ENCODE measurements at places on chromosomes 12 and 14. TPM values are rescaled to one million over a fixed set of nuclear protein-coding genes. Genes with fewer than 3 reads are reported as not detected.

GRCh38 chr12:27180906-27181505, 63.1 kb upstream of the STK38L start:
- DNase-seq, result no peak

GRCh38 chr14:56092763-56093162, 25.4 kb upstream of the PELI2 start:
- DNase-seq, result peak; percentile 77

DNA sequence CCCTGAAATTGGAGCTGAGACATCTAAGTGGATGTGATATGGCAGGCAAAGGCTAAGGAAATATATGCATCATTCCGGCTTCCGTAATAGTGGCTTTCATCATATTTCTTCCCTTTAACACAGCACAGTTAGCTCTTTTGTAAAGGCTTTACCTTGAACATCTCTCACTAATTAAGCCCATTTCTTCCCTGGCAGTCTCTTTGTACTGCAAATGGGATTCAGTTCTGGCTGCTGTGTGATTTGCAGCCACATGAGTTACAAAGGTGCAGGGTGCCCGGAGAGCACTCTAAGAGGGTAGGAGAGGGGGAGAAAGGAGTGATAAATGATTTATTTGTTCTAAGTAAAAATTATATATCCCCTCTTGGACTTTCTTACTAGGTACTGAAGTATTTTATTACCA, 232.1 kb upstream of the CCDC196 start:
- DNase-seq, result no peak

DNA sequence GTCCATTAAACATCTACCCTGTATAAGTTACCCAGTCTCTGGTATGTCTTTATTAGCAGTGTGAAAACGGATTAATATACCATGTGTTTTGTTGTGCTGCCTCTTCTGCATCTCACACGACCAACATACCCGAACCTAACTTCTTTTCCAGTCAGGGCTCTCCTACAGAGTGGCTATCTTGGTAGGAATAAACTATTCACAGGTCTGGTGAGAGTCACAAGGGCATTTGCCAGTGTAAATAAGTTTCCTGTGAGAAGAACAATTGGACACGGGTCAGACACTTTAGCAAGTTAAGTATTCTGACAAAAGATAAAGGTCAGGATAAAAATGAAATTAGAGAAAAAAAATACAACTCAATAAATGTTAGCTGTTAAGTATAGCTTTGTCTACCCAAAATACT, 60.9 kb downstream of the MYF5 start:
- peak; percentile 8 for DNase-seq

DNA sequence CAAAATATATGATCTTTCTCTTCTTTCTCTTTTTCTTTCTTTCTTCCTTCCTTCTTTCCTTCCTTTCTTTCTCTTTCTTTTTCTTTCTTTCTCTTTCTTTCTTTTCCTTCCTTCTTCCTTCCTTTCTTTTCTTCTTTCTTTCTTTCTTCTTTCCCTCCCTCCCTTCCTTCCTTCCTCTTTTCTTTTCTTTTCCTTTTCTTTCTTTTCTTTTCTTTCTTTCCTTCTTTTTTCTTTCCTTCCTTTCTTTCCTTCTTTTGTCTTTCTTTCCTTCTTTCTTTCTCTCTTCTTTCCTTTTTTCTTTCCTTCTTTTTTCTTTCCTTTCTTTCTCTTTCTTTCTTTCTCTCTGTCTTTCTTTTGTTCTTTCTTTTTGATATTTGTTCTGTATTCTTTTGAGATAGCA, 1356.0 kb upstream of the SEL1L start:
- DNase-seq, result no peak

- DNase-seq, result no peak
Observed at GRCh38 chr14:35999294-35999693, 173.2 kb downstream of the BRMS1L start.

GRCh38 chr12:65565601-65566560, 258.4 kb upstream of the HMGA2 start:
- DNase-seq, result peak; percentile 79

DNA sequence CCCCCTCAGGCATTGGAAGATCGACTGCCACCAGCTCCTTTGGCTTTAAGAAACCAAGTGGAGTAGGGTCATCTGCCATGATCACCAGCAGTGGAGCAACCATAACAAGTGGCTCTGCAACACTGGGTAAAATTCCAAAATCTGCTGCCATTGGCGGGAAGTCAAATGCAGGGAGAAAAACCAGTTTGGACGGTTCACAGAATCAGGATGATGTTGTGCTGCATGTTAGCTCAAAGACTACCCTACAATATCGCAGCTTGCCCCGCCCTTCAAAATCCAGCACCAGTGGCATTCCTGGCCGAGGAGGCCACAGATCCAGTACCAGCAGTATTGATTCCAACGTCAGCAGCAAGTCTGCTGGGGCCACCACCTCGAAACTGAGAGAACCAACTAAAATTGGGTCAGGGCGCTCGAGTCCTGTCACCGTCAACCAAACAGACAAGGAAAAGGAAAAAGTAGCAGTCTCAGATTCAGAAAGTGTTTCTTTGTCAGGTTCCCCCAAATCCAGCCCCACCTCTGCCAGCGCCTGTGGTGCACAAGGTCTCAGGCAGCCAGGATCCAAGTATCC, 288.7 kb downstream of the NAV3 start:
- peak; percentile 16 for DNase-seq

DNA sequence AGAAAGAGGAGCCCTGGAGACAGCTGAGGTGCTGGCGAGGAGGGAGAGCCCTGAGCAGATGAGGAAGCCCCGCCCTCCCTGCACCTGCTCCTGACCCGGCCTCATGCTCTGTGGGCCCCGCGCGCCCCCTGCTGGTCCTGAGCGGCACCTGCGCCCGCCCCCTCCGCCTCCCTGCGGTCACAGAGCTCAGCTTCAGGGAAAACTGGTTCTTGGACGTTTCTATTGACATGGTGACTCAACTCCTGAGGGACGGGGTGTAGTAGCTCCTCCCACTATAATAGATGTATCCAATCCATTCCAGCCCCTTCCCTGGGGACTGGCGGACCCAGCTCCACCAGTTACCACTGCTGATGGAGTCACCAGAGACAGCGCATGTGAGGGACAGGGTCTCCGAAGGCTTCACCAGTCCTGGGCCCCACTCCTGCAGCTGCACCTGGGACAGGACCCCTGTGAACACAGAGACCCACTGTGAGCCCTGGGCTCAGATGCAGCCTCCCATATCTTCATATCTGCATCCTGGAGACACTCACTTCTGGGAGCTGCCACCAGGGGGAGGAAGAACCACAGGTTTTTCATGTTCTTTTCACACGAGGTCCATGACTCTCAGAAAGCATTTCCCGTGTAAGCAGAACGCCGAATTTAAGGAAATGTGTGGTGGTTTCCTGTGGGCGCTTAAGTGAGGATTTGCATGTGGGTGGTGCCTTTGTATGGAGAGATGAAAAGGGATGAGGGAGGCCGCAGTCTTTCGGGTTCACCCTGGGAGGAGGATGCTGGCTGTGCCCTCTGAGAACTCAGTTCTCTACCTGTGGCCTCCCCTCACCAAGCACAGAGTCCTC, 1346.4 kb downstream of the TMEM121 start:
- DNase-seq, result peak; percentile 36

DNA sequence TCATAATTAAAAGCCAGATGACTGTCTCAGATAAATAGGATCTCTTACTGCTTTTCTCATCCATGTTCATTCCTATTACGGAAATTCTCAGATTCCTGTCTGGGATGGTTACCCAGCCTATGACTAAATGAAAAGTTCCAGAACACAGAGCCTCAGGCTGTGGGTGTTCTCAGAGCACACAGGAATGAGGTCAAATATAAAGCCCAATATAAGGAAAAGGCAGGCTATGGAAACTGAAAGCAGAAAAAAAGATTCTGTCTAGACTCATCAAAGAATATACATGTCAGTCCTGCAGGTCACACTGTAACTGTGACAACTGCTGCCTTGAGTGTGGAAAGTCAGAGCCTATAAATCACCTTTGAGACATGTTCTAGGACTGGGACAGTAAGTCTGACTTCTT, 64.3 kb downstream of the DCAF5 start:
- peak; percentile 78 for DNase-seq

DNA sequence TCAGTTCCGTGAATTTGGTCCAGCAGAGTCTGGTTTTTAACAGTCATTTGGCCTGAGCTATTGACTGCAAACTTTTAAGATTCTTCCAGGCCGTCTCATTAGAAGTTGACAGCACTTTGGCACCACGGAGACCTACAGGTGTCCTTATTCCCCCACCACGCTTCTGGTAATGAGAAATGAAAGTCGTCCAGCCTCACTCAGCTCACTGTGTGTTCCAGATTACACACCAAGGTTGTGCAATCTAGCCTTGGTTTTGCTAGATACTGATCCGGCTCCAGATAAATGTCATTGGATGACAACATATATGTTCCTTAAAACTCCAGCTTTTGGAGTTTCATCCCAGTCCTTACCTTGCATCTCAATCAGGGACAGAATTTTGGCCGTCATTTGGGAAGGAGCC, 210.4 kb downstream of the CHST11 start:
- peak; percentile 29 for DNase-seq

DNA sequence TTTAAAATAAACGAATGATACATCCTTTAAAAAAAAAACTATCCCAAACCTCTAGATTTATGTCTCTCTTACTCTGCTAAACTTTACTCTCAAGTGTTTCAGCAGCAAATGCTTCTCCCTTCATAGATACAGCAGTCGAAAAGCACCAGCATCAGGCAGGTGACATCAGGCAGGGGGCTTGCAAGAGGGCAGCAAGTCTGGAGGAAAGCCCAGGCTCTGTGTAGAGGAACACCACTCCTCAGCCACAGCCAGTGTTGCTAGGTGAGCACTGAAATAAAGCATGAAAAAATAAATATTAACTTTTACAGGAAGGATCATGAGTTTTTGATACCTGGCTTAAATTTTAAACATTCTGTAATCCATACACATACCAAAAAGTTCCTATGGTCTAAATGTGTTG, 419.4 kb downstream of the GALC start:
- DNase-seq, result no peak

GRCh38 chr14:75311356-75311755, 32.7 kb downstream of the FOS start:
- DNase-seq, result no peak

- no peak for DNase-seq
Observed at GRCh38 chr12:128794661-128795529, 28.9 kb downstream of the SLC15A4 start.

- DNase-seq, result peak; percentile 46
Observed at GRCh38 chr12:123389560-123390351, 5.8 kb downstream of the KMT5A start.

DNA sequence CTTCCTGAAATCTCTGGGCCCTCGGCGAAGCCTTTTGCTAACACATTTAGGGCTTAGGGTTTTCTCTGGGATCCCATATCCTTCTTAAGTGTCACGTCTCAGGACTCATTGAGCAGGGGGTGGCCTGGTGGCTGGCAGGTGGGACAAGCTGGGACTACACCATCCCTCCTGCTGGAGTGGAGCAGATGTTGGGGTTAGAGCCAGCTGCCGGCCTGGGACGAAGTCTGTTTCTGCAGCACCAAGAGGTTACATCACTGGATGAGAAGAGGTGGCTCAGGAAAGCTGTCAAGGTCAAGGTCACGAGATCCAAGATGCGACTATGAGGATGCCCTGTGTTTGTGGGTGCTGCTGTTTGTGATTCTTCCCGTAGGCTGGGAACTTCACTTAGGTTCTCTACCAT, 16.3 kb downstream of the SMCO2 start:
- no peak for DNase-seq

GRCh38 chr14:58690801-58691516, 53.2 kb downstream of the DACT1 start:
- no peak for DNase-seq

GRCh38 chr12:120901818-120902217, 2.3 kb downstream of the SPPL3 start:
- no peak for DNase-seq

- DNase-seq, result no peak
Observed at GRCh38 chr12:126487431-126487980, 1422.3 kb downstream of the AACS start.

DNA sequence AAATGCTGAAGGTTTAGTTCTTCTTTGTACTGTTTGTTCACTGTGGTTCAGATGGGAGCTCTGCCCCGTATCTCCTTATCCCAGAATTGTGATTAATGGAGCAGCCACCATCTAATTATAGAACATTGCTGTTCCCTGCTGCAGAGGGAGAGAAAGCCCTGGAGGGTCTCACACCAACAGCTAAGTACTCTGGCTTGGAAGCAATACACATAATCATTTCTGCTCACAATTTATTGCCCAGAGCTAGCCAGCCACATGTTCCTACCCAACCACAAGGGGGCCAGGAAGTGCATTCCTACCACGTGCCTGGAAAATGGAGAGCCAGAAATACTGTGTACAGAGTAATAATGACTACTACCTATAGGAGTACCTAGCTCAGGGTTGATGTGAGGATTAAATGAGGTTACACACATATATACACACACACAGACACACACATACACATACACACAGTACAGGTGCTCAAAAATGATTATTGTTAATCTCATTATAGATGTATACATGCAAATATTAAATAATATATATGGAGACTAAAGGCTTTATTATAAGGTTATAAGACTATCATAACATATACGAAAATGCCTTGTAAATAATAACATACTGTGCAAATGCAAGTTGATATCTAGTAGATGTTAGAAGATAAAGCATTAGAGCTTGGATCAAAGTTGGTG, 22.3 kb downstream of the MSRB3 start:
- peak; percentile 39 for DNase-seq

DNA sequence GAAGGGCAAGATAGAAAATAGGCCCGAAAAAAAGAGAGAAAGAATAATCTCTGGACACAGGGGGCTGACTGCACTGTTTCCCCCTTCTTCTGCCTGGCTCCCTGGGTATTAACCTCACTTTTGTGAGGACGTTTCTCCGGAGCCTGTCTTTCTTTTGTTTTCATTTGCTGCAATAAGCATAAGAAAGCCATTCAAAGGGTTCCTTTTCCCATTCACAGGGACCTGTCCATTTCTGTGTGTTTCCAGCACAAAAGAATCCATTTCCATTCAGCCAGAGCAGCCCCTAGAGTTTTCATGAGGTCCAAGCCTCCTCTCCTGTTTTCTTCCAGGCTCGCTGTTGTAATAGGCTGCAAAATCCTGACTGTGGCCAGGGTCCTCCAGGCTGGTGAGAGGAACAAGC, 16.8 kb downstream of the PLXNC1 start:
- DNase-seq, result no peak

DNA sequence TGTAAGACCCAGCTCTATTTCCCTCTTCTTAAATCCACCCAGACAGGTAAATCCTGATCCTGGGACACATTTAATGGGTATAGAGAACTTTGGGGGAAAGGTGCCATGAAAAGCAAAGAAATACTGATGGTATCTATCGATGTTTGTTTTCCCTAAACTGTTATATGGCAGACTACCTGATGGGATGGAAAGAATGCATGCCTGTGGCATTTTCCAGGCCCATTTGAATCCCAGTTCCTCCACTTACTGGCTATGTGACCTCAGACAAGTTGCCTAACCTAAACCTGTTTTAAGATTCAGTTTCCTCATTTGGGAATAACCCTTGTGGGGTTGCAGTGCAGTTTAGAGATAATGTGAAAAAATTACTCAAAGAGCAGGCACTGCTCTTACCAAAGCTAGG, 404.5 kb downstream of the FUT8 start:
- DNase-seq, result peak; percentile 4

- DNase-seq, result peak; percentile 76
Observed at GRCh38 chr14:62409626-62410300, 635.5 kb downstream of the KCNH5 start.

GRCh38 chr12:13049816-13050215, 5.6 kb downstream of the FAM234B start:
- DNase-seq, result no peak

Gene PLA2G1B
- not detected for total RNA-seq

Gene PRIMA1
- total RNA-seq, result not detected

Gene EIF2S1
- 356 TPM for total RNA-seq

Gene GPR68
- 0.77 TPM for total RNA-seq

Gene TSHR
- not detected for total RNA-seq

Measured in bronchial epithelial cell (primary cell).